Hypothalamus (tissue), 51 donors: ENCODE measurements at places on chromosomes 1 and 21.

GRCh38 chr1:23601968-23602876 lies 42.9 kb upstream of the ID3 start:
- no peak for DNase-seq

DNA sequence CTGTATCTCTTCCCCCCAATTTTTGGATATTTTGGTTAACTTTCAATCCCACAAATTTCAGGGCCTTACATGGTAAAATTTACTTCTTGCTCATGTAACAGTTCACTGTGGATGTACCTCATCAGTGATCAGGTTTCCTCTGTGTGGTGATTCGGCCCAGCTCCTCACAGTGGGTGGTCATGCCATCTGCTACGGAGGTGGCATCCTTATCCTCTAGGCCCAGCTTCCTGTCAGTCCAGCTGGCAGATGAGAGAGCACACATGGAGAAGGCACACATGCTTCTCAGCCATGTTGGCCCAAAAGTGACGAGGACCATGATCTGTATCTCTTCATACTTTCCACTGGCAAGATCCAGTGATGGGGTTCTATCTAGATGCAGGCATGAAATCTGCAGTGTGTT lies 27.2 kb downstream of the PCBP3 start:
- DNase-seq, result no peak

DNA sequence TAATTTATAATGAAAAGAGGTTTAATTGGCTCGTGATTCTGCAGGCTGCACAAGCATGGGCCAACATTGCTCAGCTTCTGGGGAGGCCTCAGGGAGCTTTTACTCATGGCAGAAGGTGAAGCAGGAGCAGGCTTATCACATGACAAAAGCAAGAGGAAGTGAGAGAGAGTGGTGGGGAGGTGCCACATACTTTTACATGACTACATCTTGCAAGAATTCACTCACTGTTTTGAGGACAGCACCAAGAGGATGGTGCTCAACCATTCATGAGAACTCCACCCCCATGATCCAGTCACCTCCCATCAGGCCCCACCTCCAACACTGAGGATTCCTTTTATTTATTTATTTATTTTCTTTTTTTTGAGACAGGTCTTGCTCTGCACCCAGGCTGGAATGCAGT lies 5.5 kb upstream of the PLEKHM2 start:
- DNase-seq, result no peak

DNA sequence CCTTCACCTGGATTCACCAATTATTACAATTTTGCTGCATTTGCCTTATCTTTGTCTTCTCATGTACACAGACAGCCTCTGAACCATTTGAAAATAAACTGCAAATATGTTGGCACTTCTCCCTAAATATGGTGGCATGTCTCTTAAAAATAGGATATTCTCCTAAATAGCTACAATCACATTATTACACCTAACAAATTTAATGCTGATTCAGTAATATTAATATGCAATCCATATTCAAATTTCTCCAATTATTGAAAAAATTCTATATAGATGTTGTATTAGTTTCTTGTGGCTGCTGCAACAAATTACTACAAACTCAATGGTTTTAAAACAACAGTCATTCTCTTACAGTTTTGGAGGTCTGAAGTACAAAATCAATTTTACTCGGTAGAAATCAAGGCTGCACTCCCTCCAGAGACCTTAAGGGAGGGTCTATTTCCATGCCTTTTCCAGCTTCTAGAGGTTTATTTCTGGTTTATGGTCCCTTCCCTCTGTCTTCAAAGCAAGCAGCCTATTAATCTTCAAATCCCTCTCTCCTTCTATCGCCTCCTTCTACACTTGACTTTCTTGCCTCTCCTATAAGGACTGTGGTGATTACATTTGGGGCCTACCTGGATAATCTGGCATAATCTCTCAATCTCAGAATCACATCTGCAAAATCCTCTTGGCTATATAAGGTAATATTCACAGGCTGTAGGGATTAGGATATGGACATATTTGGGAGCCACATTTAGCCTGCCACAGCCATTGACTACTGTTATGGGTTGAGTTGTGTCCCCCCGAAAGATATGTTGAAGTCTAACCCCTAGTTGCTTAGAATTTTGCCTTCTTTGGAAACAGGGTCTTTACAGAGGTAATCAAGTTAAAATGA lies 52.5 kb upstream of the BOLA1 start:
- no peak for DNase-seq

DNA sequence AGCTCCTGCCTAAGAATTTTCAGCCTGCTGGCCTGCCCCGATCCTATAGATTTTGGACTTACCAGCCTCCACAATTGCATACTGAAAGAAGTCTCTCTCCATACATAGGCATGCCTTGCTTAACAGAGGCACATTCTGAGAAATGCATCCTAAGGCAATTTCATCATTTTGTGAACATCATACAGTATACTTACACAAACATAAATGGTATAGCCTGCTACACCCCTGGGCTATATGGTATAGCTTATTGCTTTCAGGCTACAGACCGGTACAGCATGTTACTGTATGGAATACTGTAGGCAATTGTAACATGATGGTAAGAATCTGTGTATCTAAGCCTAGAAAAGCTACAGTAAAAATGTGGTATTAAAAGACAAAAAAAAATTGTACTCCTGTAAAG lies 174.7 kb downstream of the NRIP1 start:
- DNase-seq, result no peak
